ENCODE measurements at places on chromosomes 12 and 14.

DNA sequence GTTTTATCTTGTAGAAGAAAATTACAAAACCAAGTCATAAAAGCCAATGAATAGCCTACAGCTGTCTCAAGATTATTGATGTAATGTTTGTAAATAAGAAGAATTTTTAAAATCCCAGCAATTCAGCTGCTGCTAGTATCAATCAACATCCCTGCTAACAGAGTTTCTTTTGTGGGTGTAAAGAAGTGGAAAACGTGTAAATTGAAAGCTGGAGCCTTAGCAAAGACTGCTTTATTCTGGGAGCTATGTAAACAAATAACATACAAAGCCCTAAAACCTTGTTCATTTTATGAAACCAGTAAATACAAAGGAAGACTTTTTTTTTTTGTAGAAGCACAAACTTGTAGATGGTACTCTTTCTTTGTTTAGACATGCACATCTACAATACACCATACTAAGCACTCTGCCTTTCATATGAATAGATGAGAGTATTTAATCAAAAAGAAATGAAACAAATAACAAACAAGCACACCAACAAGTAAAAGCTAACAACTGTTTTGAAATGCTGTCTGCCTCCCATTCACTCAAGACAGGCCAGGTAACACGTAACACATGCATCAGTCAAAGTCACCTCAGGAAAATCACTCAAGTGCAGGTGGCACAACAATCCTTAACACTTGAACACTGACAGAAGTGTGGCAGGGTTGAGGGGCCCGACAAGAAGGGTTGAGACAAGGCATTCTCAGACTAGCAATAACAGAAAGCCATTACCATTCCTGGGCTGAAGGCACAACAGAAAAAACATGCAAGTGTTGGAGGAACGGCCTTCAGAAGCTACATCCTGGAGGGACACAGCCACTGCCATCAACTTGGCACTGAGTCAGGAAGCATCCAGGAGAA, 1364.0 kb upstream of the SEL1L start:
- ATAC-seq: no peak

DNA sequence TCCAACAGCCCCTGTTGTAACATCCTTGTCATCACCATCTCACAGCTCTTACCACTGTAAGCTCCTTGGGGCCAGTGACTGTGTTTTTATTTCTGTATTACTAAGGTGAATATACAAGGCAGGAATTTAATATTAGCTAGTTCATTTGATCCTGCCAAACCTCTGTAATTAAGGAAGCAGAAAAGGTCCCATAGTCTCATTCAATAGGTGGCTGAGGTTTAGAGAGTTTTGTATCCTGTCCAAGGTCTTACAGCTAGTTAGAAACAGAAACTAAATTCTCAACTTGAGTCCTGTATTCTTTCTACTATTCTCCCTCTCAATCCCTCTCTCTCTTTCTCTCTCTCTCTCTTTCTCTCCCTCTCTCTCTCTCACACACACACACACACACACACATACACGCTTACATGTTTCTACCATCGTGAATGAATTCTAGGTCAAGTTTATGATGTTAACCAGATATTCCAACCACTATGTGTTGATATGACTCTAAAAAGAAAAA, 543 bp upstream of the GLIPR1 start:
- ATAC-seq: no peak

DNA sequence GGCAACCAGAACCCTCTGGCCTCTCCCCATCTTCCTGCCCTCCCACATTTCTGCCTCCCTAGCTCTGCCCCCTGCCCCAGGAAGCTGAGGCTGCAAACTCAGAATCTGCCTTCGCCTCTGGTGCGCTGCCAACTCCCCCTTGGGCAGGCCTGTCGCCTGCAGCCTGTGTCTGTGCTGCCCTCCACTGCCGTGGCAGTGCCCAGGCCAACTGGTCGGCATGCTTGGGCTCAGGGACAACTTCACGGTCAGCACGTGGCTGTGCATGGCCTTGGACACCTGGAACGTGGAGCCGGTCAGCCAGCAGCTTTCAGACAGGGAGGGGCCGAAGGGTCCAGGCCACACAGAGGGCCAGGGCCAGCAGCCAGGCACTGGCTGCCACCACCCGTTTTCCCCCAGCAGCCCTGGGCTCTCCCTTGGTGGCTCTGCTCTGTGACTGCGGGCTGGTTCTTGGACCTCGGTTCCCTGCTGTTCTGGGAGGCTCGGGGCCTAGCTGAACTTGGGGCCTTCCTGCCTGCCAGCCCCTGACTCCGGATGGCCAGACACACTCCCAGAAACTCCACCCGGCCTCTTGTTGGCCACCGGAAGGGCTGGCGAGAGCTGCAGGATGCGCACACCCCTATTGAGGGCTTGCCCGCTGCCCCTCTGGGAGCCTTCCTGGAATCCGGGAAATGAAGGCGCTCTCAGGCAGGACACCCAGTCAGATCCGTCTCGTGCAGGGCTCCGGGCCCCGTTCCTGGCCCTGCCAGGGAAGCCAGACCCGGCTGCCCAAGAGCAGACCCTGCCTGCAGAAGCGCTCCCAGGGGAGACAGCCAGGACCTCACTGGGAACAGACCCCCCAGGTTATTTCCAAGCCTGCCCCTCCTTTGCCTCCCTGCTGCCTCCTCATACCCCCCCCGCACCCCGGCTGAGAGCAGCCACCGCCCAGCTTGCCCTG, 34.2 kb upstream of the PPP1R13B start:
- peak; percentile 8 for ATAC-seq

DNA sequence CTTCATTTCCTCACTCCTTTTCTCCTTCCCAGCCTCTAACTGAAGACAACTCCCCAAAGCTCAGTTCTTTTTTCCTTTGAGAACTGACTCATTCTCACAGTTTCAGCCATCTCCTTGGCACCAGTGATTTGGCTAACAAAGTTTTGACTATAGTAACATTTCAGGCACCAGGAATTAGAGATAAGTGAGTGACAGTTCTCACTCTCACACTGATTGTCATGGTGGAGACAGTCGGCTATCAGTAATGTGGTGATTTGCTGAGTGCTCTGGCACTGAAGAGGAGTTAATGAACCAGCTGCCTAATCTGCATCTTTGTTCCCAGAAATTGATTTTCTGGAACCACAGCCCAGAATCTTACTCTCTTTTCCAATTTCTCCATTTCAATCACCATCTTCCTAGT, 29.5 kb downstream of the HELB start:
- no peak for ATAC-seq

DNA sequence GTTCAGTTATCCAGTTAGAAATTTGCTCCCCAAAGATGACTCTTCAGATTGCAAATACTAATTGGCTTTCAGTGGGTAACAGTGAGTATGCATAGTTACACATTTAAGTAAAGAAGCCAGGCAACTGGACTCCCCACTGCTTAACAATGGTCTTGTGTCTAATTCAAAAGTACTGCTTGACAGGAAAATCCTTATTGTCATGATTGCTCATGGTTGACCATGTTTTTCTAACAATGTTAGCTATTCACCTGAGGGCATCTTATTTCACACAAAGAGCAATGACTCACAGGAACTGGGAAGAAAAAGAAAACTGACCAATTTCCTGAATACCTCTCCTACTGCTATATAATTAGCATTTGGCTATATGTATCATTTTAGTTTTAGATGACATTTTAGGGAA, 33.7 kb upstream of the ALG10B start:
- no peak for ATAC-seq

DNA sequence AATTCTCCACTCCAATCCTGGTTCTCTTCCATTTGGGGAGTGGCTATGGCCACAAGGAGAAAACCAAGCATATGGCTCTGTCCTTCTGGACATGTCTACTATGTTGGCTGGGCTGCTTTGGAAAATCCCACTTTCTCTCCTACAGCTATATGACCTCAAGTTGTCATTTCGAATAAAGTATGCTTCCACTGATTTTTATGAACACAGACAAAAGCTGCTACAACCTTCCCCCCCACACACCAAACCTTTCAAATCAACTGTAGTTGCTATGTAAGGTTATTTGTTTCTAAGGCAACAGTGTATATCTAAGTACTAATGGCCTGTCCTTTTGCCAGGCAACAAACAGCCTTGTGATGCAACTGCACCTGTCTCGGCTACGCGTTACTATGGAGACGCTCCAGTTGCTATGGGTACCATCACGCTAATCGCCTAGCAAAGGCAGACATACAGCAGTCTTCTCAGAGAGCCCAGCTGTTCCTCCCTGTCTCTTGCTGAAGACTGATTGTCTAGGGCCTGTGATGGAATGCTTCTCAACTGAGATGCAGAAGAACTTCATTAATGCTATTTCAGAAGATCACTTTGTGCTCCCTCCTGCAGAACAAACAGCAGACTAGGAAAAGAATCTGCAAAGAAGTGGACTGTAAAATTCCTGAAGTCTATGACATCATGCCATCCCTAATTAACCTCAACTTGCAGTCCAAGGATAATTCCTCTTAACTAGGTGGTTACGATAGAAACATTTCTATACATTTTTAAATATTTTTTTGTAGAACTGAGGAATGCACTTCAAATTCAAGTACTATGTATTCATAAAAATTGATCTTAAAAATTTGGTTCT, 67.6 kb downstream of the FOXN3 start:
- ATAC-seq: no peak

All from motor neuron (in vitro differentiated cells).